ENCODE measurements at places on chromosomes 5 and 9.

DNA sequence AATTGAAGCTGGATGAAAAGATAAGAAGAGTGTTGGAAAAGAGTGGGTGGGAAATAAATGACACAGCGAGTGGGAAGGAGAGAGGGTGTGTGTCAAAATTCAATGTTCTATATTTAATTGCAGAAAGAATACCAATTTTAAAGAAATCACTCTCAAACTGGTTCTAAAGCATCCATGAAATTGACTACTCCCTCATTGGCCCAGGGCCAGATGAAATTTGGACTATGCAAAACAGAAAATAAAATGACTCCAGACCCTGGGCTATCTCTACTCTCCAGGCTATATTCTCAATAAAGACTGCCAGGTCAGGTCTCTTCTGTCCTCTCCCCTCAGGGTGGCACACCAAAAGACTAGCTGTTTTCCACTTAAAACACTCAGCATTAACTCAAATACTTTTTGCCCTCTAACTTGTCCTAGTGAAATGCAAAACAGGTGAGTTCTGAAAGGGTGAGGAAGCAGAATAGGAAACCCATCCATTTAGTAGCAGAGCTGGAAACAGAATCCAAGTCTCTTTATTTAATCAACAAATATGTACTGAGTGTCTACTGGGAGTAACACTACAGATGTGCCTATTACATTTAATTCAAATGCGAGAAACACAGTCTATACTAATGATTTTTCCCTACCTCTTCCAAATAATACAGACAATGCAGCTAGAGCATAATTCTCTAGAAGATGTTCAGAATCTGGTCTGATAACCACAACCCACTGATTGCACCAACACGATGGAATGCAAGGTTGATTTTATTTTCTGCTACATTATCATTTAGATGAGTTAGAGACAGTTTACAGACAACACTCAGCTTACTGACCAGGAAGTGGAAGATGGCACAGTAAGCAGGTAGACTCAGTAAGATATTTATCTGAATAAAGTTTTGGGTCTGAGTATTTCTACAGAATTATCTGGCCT is 42.1 kb downstream of the EFCAB9 start:
- no peak for DNase-seq

GRCh38 chr5:17748201-17748600 is 113.9 kb downstream of the TAF11L14 start:
- no peak for DNase-seq

- no peak for DNase-seq
These were observed 17.9 kb upstream of the SPINK4 start for GRCh38 chr9:33222031-33222430.

GRCh38 chr5:179154346-179154990 is 94.3 kb downstream of the ZNF354C start:
- no peak for DNase-seq

DNA sequence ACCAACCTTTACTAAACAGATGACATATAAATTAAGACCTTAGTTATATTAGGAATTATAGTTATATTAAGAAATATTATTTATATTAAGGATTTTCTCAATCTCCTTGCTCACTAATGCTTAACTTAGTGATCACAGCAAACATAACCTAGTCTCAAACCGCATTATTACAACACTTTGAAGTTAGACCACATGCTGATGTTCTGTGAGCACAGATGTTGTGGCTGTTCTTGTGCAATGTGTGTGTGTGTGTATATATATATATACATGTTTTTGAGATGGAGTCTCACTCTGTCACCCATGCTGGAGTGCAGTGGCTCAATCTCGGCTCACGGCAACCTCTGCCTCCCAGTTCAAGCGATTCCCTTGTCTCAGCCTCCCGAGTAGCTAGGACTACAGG is 20.5 kb downstream of the ELP1 start:
- DNase-seq: no peak

GRCh38 chr5:61004448-61004847 is 59.4 kb downstream of the NDUFAF2 start:
- no peak for DNase-seq

DNA sequence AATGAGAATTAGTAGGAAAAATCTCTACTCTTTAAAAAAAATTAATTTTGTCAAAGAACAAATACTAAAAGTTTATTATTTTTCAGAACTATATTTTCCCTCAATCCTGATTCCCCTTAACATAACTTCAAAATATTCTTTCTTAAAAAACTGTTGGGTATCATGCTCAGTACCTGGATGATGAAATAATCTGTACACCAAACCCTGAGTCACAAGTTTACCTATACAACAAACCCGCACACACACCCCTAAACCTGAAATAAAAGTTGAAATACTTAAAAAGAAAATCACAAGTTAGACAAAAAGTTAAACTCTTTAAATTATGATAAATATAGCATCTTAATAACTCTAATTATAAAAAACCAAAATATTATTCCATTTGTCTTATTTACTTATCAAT is 812.3 kb downstream of the MAT2B start:
- no peak for DNase-seq

GRCh38 chr9:124593651-124594058 is 86.5 kb upstream of the NR5A1 start:
- DNase-seq: no peak

DNA sequence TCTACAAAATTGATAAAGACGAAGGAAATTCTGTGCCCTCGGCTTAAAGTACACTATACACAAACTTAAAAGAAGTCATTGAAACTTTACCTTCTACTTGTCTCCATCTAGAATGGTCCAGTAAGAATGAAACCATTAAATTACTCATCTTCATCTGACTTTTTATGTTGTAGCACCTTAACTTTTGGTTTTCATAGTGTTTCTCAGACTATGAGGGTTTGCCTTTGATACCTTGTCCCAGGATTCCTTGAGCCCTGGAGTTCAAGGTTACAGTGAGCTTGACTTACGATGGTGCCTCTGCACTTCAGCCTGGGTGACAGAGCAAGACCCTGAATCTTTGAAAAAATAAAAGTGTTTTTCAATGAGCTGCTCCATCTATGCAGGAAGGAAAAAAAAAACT is 132.2 kb downstream of the CDC42SE2 start:
- DNase-seq: no peak

DNA sequence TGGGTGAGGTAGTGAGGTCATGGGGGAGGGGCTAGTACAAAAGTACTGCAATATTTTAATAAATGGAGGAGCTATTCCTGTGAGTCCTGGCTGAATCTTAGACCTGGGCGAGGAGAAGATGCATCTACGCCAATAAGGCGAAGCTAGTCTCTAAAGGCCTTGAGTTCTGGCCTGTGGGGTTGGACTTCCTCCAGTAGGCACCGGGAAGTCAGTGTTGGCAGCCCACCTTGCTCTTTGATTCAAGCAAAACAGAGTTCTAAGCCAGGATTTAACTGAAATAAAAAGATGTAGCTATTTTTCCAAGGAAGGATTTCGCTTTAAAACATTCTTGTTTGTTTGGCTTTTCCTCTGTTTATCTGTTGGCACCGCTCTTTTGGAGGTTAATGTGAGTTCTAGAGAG is 244.6 kb downstream of the KIF4B start:
- DNase-seq: no peak

DNA sequence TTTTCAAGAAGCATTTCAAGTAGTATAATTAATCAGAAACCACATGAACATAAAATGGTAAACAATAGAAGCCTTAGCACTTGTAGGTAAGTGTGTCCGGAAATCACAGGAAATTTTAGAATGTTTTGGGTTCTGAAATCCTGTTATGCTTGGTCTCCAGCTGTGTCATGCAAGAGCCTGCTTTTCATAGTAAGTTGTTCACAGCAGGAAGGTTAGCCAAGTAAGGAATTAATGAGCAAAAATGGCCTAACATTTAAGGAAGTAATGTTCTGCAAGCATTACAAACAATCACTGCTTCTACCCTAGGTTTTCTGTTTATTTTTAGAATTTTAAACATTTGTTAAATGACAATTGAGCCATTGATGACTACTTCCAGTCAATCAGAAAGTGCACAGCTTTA is 669.5 kb downstream of the SLCO4C1 start:
- no peak for DNase-seq

GRCh38 chr5:62692946-62693713 is 114.5 kb downstream of the LRRC70 start:
- DNase-seq: no peak

GRCh38 chr9:17653947-17654465 is 75.1 kb downstream of the SH3GL2 start:
- no peak for DNase-seq

DNA sequence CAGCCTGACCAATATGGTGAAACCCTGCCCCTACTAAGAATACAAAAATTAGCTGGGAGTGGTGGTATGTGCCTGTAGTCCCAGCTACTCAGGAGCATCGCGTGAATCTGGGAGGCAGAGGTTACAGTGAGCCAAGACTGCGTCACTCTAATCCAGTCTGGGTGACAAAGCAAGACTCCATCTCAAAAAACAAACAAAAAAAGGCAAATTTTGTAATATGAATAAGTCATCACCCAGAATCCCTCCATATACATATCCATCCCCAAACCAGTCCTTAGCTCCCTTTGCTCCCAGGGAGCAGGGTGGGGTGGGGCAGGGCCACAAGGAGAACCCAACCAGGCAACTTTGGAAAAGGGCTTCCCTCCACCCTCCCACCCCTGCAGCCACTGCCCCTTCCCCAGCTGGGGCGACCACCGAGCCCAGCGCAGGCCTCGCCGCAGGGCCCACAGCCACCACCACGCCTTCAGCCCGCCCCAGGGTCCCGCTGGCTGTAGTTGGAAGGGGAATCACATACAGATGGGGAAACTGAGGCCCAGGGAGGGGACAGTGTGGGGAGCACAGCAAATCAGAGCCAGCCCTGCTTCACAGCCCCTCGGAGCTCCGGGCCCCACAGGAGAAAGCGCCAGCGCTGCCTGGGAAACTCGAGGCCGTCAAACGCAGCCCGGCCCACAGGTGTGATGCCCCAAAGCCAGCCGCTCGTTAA is 7.8 kb downstream of the NOTCH1 start:
- DNase-seq: no peak

DNA sequence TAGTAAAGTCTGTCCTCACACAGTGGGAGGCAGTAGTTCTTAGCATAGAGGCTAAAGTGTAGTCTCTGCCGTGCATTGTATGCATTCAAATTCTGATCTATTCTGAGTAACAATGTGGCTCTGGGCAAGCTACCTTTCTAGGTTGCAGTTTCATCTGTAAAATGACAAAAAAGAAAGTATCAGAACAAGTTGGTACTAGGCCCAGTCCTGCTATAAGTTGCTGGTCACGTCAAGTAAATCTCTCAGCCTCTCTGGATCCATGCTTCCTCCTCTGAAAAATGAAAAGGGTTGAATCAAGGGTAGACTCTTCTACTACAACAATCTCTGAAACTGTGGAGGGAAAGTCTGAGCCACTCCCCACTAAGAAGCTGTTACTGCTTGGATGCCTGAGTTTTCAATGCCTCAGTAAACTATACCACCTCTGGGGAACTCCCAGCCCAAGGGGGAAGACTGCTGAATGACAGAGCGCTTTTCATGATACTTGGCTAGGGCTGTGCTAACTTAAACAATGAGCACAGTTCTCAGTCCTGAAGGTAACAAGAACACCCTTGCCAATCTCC is 34.5 kb upstream of the SPARC start:
- no peak for DNase-seq

- peak; percentile 91 for DNase-seq
These were observed 21.1 kb upstream of the CDC42SE2 start for GRCh38 chr5:131242728-131243255.

DNA sequence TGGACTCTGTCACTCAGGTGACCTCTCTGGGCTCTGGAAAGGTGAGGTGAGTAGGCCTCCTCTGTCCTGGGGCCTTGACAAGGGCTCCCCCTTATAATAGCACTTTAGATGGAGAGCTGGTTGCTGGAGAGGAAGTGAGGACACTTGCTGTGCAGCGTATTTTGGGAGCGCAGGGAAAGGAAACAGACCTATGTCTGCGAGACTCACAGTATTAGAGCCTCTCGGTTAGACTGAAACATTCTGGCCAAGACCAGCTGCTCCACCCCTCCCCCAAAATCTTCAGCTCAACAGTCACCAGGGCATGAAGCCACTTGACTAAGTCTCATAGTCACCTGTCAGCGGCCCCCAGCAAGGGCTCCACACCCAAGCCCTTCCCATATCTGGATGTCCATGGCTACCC is 213.6 kb downstream of the AGTPBP1 start:
- no peak for DNase-seq

DNA sequence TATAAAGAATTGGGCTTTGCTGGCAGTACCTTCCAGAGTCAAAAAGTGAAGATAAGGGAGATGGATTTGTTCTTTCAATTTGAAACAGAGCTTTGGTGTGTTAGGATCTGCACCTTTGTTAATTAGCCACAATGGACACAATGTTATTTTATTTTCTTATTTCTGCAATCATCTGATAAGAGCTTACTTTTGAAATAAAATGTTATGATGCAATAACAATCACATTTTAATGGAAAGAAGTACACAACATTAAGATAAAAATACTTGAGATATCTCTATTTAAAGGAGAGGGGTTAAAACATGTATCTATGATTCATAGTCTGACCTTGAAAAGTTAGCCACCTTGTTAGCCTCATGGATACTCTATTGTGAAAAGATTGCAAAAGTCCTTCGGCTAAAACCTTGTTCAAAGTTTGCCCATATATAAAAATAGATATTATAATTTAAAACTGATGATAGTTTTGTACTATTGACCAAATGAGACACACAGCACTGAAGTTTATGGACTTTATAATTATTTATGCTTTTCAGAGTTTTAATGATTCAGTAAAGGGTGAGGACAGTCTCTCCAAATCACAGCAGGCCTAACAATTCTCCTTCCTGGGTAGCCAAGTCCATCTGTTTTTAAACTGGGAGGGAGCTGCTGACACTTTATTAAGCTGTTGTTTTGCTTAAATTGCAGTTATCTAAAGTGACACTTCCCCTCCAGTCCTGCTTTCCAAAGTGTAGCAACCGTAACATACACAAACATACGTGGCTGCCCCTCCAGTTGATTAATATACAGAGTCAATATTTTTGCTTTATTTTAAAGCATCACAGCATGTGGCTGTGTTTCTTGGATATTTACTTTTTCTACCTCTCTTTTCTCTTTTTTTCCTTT is 47.6 kb upstream of the DAP start:
- DNase-seq: no peak

- DNase-seq: no peak
These were observed 41.3 kb upstream of the S1PR3 start for GRCh38 chr9:88949961-88950340.
